Activated naive CD4-positive, alpha-beta T cell (primary cell): ENCODE measurements at places on chromosomes 16 and 17.

DNA sequence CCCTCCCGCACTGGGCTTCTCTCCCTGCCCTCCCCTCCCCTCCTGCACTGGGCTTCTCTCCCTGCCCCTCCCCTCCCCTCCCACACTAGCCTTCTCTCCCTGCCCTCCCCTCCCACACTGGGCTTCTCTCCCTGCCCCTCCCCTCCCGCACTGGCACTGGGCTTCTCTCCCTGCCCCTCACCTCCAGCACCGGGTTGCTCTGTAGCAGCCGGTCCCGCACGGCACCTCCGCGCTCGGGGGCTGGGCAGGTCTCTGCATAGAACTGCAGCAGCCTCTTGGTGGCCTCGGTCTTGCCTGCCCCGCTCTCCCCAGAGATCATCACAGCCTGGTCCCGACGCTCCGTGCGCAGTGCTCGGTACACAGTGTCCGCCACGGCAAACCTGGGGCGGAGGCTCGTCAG lies 9.8 kb downstream of the MYO1C start:
- DNase-seq: no peak

- DNase-seq: no peak
Observed at GRCh38 chr16:73793871-73794437, 502.7 kb upstream of the PSMD7 start.

GRCh38 chr17:802901-803881 lies 21.0 kb downstream of the MRM3 start:
- no peak for DNase-seq

- DNase-seq: peak; percentile 31
Observed at GRCh38 chr16:56657555-56658326, at the start of gene MT1F. TSS of gene MT1F (plus strand) at chr16:56657959. CDS start at chr16:56658059, 100 bp downstream.

- no peak for DNase-seq
Observed at GRCh38 chr16:14196011-14196410, 124.9 kb downstream of the MRTFB start.

DNA sequence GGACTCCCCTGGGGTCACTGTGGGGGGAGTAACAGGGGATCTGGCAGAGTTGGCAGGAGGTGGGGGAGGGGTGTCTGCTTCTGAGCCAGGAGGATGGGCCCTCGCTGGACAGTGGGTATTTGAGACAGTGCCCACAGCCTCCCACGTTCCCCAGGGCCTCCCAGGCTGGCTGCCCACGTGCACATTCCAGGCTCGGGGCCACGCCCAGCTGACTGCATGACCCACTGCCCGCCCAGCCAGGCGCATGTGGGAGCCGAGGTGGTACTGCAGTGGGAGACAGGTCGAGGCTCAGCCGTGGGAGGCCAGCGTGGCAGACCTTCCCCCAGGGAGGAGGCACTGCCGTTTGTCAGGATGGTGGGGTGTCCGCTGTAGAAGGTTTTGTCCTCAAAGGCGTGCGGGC lies 38.8 kb downstream of the BAHCC1 start:
- DNase-seq: no peak

DNA sequence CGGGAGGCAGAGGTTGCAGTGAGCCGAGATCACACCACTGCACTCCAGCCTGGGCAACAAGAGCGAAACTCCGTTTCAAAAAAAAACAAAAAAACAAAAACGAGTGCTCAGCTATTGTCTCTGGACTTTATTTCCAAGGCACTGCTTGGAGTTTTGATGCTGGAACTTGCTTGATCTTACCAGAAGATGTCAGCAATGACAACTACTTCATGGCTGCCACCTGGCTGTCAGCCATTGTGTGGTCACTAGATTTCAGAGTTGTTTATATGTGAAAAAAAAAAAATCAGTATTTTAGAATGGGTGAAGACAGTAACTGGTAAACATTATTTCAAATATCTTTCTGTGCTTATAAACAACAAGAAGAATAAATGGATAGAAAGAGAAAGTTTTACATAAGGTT lies 26.3 kb upstream of the OR4D1 start:
- DNase-seq: no peak

GRCh38 chr17:49585422-49586027 lies 9.9 kb downstream of the NXPH3 start:
- DNase-seq: no peak

DNA sequence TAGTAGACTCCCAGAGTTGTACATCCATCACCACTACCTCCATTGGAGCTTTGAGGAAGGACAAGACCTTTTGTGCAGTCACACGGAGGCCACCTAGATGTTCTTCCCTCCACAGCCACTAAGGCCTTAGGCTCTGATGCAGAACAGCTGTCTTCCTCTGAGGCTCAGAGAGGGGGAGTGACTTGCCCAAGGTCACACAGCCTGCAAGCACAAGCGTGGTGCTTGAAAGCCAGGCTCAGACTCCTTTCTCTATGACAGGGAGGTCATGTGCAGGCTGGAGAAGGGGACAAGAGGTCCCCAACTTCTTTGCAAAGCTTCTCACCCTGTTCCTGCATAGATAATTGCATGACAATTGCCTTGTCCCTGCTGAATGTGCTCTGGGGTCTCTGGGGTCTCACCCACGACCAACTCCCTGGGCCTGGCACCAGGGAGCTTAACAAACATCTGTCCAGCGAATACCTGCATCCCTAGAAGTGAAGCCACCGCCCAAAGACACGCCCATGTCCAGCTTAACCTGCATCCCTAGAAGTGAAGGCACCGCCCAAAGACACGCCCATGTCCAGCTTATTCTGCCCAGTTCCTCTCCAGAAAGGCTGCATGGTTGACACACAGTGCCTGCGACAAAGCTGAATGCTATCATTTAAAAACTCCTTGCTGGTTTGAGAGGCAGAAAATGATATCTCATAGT lies 12.7 kb downstream of the SCGB1C2 start:
- DNase-seq: no peak

DNA sequence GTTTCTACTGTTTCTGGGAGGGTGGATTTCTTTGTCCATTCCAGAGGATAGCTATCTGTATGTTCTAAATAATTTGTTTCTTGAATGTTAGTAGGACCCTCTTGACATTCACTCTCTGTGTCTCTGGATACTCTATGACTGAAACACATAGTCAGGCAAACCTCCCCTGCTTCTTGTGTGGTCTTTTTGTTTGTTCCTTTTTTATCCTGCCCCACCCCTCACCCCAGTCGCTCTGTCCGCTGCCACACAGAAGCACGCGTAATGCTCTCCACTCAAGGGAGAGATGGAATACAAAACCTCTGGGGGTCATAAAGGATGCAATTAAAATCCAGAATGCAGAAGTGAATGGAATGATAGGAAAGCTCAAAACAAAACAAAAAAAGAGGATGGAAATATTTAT lies 253.1 kb downstream of the RBFOX1 start:
- DNase-seq: no peak

- no peak for DNase-seq
Observed at GRCh38 chr17:68134046-68134637, 98.6 kb downstream of the KPNA2 start.

GRCh38 chr17:3167574-3167973 lies 29.7 kb upstream of the OR1A2 start:
- DNase-seq: no peak

GRCh38 chr17:65332375-65332774 lies 195.2 kb downstream of the RGS9 start:
- DNase-seq: no peak

GRCh38 chr16:84054916-84055315 lies 12.3 kb upstream of the SLC38A8 start:
- DNase-seq: no peak

GRCh38 chr17:50255766-50256635 lies 18.3 kb upstream of the TMEM92 start:
- no peak for DNase-seq

GRCh38 chr17:40316571-40317344 lies 7.8 kb downstream of the RARA start:
- DNase-seq: no peak

DNA sequence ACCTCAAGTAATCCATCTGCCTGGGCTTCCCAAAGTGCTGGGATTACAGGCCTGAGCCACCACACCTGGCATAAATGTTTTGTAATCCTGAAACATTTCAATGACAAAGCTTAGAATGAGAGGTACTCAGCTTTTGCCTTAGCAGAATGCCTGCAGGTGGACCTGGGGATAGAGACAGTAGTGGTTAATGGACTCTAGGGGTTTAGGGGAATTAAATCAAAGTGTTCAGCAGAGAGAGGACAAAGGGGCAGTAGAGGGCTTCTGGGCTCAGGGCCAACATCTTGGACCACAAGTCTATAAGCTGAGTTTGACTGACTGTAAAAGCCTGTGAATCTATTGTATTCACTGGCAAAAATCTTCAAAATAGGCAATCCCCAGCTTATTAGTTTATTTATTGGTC lies 36.0 kb upstream of the MED13 start:
- DNase-seq: no peak

DNA sequence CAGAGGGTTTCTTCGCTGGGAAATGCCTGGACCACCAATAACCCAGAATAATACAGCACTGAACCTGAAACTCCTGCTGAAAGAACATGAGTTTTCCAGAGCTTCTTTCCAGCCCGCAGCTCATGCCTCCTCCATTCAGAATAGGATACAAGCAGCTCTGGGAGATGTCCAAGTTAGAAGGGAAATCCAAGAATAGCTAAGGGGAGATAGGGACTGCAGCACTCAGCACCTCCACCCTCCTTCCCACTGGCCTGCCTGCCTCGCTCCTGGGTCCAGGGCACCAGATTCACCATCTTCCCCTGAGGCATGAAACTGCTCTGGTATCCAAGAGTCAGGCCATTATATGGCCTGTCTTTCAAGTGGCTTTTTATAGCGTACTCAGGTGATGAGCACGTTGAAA lies 4.1 kb downstream of the KRT31 start:
- no peak for DNase-seq

DNA sequence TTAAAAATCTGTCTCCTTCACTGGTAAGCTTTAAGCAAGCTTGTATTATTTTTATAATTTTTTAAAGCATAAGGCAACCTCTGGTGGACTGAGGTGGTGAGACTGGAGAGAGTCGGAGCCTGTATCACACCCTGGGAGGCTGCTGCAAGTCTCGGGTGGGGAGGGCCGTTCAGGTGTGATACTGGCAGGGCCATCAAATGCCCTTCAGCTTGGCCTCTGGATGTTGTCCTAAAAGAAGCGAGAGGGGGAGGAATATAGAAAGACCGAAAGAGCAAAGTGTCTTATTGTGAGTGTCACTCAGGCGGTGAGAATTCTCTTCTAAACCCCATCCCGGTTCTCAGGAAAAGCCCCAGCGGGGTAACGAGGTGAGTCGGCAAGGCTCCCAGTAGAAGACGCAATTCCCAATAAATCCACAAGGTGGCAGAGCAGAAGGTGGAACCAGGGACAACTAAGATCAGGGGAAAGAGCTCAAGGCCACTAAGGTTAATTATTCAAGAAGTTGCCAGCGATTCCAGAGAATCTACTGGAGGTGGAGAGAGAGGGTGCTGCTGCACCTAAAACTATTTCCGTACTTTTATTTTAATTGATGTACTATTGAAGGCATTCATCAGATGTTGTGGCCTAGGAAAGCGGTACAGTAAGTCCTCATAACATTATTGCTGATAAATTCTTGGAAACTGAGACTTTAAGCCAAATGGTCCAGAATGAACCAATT lies 14.1 kb downstream of the C17orf67 start:
- peak; percentile 35 for DNase-seq

- no peak for DNase-seq
Observed at GRCh38 chr17:40068584-40068916, 5.8 kb downstream of the THRA start.

DNA sequence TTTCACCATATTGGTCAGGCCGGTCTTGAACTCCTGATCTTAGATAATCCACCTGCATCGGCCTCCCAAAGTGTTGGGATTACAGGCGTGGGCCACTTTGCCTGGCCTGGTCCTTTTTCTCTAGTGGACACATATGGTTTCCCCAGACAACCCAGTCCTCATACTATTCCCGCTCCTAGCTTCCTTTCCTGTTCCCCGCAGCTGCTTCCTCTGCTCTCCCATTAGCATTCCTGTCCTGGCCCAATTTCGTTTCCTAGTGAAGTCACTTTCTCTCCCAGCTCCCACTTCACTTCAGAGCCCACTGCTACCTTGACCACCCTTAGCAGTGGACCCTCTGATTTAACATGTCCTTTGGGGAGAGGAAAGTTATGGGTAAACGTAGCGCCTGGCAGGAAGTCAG lies 11.3 kb downstream of the KATNIP start:
- no peak for DNase-seq

GRCh38 chr17:6496116-6496481 lies 51.8 kb downstream of the PIMREG start:
- no peak for DNase-seq

DNA sequence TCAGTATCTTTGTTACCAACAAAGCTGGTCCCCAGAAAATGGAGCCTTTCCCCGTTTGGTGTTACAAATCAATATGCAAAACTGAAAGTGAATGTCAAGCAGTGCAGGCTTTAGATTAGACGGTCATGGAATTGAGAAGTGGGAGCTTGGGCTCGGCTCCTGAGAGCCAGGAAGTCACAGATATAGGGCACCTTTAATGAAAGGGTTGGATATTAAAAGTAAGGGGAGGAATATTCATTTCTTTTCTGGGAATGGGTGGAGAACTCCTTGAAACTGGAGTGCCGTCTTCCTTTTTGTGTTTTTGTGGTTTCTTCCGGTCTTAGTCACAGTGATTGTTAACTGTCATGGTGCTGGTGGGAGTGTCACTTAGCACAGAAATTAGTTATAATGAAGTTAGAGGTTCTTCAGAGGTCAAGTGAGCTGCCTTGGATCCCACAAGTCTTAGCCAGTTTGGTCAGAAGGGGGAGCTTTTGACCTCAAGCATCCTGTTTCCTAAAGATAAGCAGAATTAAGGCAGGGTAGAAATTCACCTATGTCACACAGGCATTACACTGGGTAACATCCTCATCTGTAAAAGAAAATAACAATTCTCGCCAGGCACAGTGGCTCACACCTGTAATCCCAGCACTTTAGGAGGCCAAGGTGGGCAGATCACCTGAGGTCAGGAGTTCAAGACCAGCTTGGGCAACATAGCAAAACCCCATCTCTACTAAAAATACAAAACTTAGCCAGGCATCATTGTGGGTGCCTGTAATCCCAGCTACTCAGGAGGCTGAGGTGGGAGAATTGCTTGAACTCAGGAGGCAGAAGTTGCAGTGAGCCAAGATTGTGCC lies 9.6 kb upstream of the EIF1 start:
- no peak for DNase-seq

DNA sequence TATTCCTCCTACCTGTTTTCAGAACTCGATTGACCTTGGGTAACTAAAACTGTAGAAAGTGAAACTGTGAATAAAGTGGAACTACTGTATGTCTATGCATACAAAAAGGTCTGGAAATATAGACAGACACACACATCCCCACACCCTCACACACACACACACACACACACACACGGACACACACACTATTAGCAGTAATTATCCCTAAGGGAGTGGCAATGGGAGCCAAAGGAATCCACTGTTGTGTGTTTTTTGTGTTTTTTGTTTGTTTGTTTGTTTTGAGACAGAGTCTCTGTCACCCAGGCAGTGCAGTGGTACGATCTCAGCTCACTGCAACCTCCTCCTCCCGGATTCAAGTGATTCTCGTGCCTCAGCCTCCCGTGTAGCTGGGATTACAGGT lies 26.6 kb upstream of the SRCIN1 start:
- DNase-seq: no peak
